ENCODE measurements at places on chromosomes 1 and 21. TPM values are rescaled to one million over a fixed set of nuclear protein-coding genes. Genes with fewer than 3 reads are reported as not detected.

- no peak for DNase-seq
Measured at GRCh38 chr1:82343381-82343780, 542.6 kb downstream of the ADGRL2 start.

DNA sequence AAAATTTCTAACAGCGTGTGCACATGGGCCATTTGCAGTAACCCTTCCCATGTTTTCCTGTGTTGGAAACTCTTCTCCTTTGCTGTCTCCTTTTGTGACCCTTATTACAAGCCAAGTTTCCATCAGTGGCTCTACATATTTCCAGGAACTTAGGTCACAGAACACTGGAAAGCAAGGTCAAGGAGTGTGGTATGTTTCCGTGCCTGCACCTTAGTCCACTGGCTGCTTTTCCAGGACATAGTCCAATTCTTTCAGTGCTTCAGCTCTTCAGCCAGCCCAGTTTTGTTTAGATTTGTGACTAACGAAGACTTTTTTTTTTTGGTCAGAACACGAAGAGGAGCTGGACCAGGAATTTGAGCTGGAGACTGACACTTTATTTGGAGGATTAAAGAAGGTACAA lies 33.8 kb downstream of the HHAT start:
- DNase-seq: no peak

- no peak for DNase-seq
Measured at GRCh38 chr1:99702221-99702620, 56.3 kb downstream of the PALMD start.

GRCh38 chr1:154174654-154175053 lies 17.2 kb downstream of the TPM3 start:
- DNase-seq: no peak

Gene CRNN
- total RNA-seq: not detected

Measured in frontal cortex (tissue), 4 donors.